ENCODE measurements at places on chromosomes 6 and 20. TPM values are rescaled to one million over a fixed set of nuclear protein-coding genes. Genes with fewer than 3 reads are reported as not detected.

The RSPH4A gene
- 0.27 TPM for total RNA-seq

The GSTA3 gene
- not detected for total RNA-seq

The AVP gene
- total RNA-seq: 0.18 TPM

The MRPL14 gene
- total RNA-seq: 55.0 TPM

The PI16 gene
- 65.7 TPM for total RNA-seq

The ARMC12 gene
- total RNA-seq: 0.62 TPM

The TSPO2 gene
- 0.22 TPM for total RNA-seq

The ADIG gene
- not detected for total RNA-seq

The SAMHD1 gene
- total RNA-seq: 22.1 TPM

The SLC17A4 gene
- not detected for total RNA-seq

The SMOC2 gene
- 65.4 TPM for total RNA-seq

The WDR27 gene
- total RNA-seq: 21.5 TPM

The MDFI gene
- 77.4 TPM for total RNA-seq

The SLC35D3 gene
- total RNA-seq: not detected

All from muscle of leg (tissue), 16 donors.